ENCODE measurements at places on chromosomes 2 and 18.

DNA sequence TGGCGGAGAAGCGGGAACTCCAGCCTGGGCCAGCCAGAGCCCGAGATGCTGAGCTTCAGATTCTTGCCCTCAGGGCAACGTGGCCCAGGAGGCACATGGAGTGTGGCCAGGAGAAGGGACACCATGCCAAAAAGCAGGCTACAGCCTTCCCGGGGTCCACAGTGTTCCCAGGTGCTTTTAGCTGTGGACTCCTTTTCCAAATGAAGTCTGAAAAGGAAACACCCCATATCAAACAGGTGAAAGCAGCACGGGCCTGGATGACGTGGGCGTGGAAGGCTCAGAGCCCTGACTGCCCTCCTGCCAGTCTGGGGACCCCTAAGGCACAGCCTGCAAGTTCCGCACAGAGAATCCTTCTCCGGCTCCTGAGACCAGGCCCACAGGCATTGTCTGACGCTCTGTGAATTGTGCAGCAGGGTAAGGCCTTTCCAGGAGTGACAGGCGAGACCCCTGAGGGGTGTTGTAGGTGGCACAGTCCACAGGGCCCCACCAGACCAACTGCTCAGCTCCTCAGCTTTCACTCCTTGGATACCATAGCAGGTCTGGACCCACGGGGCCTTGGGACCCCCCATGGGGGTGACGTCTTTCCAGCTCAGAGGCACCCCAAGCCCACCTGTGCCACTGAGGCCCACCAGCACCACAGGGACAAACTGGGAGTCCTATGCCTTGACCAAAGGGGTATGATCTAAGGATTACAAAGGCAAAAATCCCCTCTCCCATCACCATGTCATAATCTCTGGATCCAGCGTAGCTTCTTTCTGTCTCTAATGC lies 69.6 kb upstream of the RAB6C start:
- no peak for DNase-seq

GRCh38 chr2:168649105-168649504 lies 153.3 kb upstream of the NOSTRIN start:
- no peak for DNase-seq

DNA sequence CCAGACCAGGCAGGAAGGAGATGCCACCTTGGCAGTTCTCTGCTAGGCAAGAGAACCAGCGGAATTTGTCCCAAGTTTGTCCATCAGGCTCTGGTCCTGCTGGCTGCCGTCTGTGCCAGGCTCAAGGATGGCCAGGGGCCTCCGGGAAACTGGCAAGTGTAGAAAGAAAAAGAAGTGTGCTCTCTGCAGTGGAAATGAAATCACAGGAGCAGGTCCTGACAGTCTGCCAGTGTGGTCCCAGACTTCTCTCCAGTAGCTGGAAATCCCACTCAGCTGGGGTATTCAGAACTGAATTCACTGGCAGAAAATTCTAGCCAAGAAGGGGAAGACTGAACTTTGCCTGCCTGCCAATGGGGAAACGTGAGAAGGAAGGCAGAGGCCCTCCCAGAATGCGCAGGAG lies 91.0 kb downstream of the STPG4 start:
- no peak for DNase-seq

DNA sequence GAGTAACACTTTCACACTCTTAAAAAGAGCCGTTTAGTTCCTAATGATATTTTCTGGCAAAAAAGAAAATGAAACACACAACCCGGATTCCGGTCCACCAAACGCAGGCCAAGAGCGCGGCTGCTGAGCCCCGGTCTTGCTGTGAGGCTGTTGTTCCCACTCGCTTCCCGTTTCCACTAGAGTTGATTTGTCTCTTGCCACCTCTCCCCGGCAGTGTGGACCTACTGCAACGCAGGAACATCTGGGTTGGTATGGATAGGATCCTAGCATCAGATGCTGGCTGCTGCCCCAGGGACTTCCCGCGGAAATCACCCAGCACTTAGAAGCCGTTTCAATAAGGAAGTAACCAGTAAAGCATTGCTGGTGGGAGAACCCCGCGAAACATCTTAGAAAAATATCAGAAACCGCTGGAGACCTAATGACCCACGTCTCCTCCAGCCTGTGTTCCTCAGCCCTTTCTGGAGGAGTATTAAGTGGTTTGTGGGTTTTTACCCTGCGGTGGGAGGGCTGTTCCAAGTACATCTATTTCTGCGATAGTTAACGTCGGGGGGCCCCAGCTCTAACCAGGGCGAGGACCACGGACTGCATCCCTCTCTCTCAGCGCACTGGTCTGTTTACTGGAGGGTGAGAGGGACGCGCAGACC lies 939 bp downstream of the DOCK10 start:
- peak; percentile 76 for DNase-seq

- DNase-seq, result no peak
Observed at GRCh38 chr2:202237787-202238233, 587 bp downstream of the SUMO1 start.

- DNase-seq, result no peak
Observed at GRCh38 chr2:9757501-9758264, 85.6 kb upstream of the TAF1B start.

- DNase-seq, result no peak
Observed at GRCh38 chr2:102717308-102718018, 44.4 kb upstream of the TMEM182 start.

DNA sequence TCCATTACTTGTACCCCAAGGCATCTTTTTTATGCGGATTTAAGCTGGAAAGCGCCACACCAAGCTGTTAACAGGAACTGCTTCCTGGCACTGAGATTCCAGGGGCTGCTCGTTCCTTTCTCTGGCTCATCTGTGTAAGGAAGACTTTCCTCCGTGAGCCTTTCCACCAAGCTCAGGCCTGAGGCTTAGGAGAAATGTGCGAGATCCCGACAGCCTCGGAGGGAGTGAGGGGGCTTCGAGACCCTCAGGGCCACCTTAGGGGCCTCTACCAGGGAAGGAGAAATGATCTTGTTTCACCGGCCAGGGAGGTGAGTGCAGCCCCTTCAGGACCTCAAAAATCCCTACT lies 17.1 kb downstream of the B3GNT7 start:
- no peak for DNase-seq

DNA sequence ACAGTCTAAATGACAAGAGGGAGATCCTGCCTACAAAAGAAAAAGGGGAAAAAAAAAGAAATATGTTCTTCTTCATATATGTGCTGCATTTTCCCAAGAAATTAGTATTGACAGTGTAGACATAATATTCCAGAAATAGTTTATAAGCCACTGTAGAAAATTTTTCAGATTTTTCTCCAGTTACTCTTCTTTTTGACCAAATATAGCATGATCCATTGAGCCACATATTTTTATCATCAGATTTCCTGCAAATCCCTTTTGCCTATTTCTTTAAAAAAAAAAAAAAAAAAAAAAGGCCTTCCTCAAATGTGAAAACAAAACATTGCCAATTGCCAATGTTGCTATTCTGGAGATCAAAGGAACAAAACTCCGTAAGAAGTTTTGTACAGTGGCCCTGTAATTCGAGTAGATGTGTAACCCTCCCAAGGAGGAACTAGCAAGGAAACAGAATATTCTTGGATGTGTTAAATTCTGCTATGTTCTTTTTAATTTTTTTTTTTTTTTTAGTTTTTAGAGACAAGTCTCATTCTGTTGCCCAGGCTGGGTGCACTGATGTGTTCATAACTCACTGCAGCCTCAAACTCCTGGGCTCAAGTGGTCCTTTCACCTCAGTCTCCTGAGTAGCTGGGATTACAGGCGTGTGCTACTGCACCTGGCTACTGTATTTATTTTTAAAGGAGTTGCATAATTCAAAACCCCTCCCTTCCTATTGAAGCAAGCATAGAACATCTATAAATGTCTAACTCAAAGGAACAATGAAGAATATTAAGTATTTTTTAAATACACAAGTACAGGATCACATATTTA lies 12.5 kb upstream of the CABYR start:
- DNase-seq, result no peak

DNA sequence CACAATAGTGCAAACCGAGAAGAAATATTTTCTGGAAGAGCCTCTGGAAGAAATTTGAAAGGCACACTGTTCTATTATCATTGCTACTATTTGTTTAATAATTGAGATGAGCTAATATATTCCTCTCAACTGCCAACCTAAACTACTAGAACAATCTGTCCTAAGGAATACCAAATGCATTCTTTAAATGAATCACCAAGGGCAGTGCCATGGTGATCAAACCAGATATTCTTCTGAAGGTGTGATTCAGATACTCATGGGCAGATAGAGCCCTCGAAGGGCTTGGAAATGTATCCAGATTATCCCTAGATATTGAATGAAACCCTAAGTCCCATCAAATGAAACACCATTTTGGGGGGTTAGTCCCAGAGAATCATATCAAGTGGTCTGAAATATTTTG lies 76.6 kb downstream of the FIGN start:
- DNase-seq, result no peak

GRCh38 chr18:63534615-63535014 lies 7.6 kb upstream of the SERPINB12 start:
- no peak for DNase-seq

- no peak for DNase-seq
Observed at GRCh38 chr18:48820483-48821250, 130.1 kb downstream of the SMAD7 start.

- DNase-seq, result no peak
Observed at GRCh38 chr18:67875944-67876343, 359.4 kb upstream of the DSEL start.

DNA sequence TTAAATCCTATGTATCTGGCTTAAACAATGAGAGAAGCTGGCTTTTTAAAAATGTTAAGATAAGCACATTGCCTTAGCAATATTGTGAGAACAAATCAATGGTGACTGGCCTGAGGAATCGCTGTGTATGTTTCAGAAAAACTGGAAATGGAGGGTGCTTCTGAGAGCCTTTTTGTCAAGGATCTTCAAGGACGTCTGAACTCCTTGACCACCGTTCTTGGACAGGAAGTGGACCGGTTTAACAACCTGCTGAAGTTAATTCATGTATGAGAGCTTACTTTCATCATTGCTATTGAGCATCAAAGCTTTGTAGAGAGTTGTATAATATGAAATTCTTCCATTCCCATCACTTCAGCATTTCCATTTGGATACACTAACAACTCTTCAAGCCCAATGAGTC lies 72.6 kb downstream of the TRABD2A start:
- DNase-seq, result no peak

DNA sequence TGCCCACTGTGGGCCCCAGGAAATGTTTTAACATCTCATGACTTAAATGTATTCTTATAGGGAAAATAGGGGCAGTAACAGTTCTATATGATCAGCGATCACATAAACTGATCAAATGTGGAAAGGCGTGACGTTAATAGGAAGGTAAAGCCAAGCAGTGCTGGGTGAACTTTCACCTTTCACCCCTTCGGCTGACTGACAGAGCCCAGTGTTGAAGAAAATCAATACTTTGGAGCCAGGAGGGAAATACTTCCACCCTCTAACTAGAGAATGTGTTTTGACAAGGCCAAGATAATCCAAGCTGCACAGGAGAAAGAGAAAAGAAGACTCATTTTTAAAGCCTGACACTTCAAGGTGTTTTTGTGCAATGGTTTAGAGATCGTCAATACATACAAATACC lies 116.5 kb upstream of the BOD1L2 start:
- DNase-seq, result no peak

DNA sequence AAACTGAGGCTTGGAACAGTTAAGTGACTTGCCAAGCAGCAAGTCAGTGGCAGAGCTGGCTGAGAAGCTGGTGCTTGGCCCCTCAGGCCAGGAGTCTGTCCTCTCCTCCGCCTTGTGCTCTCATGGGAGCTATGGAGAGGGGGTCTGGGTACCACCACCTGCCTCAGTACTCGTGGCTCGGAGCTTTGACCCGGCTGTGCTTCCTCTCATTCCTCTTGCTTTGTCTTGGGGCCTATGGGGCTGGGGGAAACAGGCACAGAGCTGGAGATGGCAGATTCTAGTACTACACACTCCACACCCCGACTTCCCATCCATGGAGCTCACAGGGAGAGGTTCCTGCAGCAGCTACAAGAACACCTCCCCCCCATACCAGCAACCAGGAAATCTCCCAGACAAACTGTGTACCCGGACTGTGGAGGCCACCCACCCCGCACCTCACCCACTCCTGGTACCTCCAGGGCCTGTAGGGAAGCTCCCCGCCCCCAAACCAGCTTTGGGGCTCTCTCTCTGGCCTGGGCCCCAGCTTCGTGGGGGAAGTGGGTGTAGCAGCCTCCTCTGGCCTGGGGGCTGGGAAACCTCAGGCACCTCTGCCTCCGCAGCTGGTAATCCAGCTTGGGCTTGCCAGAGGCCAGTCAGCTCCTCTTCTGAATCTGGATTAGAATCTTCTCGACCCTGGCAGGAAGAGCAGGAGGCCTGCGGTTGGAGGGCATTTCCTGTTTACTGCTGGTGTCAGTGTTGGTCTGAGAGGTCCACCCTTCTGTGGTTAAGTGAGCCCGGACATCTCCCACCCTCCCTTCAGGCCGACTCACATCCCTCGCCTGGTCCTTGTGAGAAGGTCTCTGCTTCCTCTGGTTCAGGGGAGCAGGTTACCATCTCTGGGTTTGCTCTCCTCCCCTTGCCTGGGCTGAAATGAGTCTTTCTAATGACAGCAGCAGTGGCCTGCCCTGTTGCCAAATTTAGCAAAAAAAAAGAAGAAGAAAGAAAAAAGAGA lies 22.3 kb upstream of the RHOB start:
- DNase-seq, result peak; percentile 37

- DNase-seq, result no peak
Observed at GRCh38 chr18:64330161-64330560, 181.3 kb upstream of the LINC00305 start.

DNA sequence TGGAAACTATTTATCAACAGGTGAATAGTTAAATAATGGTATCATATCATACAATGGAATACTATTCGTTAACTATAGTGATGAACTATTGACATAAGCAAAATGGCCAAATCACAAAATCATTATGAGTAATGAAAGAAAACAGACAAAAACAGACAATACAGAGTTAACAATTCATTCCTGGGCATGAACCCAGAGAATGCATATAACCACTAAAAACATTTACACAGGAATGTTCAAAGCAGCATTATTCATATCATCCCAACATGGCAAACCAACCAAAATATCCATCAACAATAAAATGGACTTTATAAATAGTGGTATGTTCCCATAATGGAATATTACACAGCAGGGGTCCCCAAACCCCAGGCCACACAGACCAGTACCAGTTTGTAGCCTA lies 131.2 kb upstream of the CYP1B1 start:
- DNase-seq, result no peak

DNA sequence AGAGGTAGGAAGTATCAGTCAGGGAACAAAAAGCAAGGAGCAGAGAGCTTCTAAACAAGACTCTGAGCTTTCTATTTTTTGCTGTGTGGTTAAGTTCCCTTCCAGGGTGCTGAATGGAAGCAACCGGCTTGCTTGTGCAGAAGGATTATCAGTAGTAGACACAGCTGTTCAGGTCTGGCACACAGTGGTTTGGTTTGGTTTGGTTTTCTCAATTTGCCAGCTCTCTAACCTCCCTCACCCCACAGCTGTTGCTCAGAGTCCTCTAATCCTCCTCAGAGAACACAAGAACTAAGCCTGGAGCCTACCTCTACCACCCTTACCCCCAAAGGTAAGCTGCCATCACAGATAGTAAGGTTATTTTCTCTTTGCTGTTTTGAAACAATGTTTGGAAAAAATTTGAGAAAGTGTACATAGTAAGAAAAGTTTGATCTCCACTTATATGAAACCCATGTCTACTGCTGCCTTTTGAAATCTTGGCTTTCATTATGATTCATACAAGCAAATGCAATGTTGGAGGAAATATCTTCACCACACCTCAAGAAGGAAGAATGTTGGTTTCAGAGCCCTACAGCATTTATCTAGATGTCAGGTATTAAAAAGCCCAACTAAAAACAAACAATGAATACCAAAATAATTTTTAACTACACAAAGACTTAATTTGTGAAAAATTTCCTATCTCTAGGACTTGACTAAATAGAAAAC lies 255.3 kb downstream of the NR4A2 start:
- no peak for DNase-seq

GRCh38 chr2:73697606-73698005 lies 39.5 kb downstream of the TPRKB start:
- DNase-seq, result no peak

Data from CD4-positive, alpha-beta T cell treated with Interleukin-12 subunit alpha and Interleukin-12 subunit beta, for 1 hour (primary cell).